ENCODE measurements at places on chromosomes 11 and 22. TPM values are rescaled to one million over a fixed set of nuclear protein-coding genes. Genes with fewer than 3 reads are reported as not detected.
A peak's percentile ranks its signal among the peaks of the same experiment; 100 is the strongest.

GRCh38 chr22:50544746-50545253 lies 899 bp upstream of the KLHDC7B start:
- H3K27ac ChIP-seq: peak overlapping the region; percentile 45
- peak overlapping the region; percentile 67 for H3K4me3 ChIP-seq
- no peaks in the 10 kb centered on the region for H3K36me3 ChIP-seq
- no peaks in the 10 kb centered on the region for H3K27me3 ChIP-seq

GRCh38 chr11:60241786-60242185 lies 1.2 kb downstream of the MS4A4E start:
- no peaks in the 10 kb centered on the region for H3K27me3 ChIP-seq
- H3K36me3 ChIP-seq: no peaks in the 10 kb centered on the region
- no peak overlapping the region for H3K27ac ChIP-seq
- no peak for DNase-seq
- no peaks in the 10 kb centered on the region for H3K4me1 ChIP-seq

DNA sequence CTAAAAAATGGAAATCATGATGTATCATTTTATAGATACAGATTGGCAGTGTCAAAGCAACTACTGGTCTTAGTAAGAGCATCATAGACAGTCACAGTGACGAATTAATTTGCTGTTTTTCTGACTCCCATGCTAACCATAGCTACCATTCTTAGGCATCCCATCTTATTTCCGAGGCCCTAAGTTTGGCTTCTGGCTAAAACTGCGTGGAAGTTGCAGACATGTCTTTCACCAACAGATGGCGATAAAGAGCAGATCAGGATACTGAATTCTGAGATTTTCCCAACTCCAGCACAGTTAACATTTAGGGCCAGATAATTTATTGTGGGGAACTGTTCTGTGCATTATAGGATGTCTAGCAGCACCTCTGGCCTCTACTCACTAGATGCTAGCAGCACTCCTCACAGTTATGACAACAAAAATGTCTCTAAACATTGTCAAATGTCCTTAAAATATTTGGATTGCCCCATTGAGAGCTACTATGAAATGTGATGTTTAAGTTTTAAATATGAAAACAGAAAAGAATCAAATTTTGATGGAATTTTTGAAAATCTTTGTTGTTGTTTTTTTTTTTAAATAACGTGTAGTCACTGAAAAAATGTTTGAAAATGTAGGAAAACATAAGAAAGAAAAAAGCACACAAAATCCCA lies 16.3 kb downstream of the OR2AG2 start:
- no peak for DNase-seq
- H3K27me3 ChIP-seq: no peaks in the 10 kb centered on the region
- H3K27ac ChIP-seq: no peak overlapping the region
- H3K4me3 ChIP-seq: no peak overlapping the region
- H3K36me3 ChIP-seq: no peaks in the 10 kb centered on the region

DNA sequence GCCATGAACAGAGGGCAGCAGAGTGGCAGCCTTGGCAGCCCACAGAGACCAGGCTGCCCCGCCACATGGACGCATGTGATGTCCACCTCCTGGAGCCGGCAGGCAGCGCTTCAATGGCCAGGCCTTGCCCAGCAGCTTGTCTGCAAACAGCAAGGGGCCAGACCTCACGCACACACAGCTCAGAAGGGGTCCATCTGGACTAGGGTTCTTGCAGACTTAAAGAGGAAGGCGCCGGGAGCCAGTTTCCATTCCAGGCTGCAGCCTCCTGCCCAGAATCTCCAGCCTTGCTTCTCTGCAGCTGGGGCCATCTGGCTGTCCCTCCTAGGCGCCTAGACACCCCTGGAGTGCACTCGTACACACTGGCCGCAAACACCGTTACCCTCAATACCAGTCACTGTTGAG lies 91.9 kb upstream of the TMEM45B start:
- H3K4me1 ChIP-seq: no peaks in the 10 kb centered on the region
- no peaks in the 10 kb centered on the region for H3K36me3 ChIP-seq
- no peak overlapping the region for H3K27ac ChIP-seq
- no peak for DNase-seq
- no peak overlapping the region for H3K4me3 ChIP-seq

DNA sequence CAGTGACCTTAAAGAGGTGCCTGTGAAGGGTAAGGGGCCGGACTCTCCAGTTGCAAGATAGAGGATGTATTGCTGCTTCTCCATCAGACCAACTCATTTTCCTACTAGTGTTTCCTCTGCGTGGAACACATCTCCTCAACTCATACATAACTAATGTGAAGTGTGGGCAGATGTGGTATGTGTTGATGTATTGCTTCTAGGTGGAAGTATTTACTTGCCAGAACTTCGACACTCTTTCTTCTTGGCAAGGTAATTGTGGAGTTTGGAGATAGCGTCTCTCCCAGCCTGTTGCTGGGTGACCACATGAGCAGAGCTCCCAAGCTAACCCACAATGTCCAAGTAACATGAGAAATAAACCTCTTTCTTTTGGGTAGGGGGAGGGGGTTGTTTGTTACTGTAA lies 456.9 kb downstream of the DYNC2H1 start:
- H3K27me3 ChIP-seq: no peaks in the 10 kb centered on the region
- no peak overlapping the region for H3K27ac ChIP-seq
- H3K36me3 ChIP-seq: no peaks in the 10 kb centered on the region
- no peaks in the 10 kb centered on the region for H3K4me1 ChIP-seq
- DNase-seq: no peak

Gene TMPRSS4
- not detected for total RNA-seq

Gene SCUBE1
- total RNA-seq: 0.27 TPM

Measured in naive thymus-derived CD4-positive, alpha-beta T cell (primary cell).